ENCODE measurements at places on chromosomes 2 and 18.

- no peak for DNase-seq
Observed at GRCh38 chr2:10891390-10891789, 20.3 kb upstream of the KCNF1 start.

DNA sequence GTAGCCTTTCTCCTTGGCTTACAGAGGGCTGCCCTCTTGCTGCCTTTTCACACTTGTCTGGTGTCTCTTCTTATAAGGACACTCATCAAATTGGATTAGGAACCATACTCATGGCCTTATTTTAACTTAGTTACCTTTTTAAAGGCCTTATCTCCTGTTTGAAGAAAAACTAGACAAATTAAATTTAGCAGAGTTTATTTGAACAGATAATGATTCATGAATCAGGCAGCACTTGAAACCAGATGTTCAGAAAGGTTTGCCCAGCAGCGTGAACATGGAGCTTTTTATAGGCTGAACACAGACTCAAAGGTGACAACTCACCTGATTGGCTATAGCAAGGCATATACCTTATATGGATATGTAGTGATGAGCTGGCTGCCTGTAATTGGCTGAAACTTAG lies 238.0 kb downstream of the GULP1 start:
- no peak for DNase-seq

GRCh38 chr2:68662466-68662865 lies 19.1 kb downstream of the PROKR1 start:
- DNase-seq, result no peak

GRCh38 chr2:42965910-42966309 lies 173.5 kb upstream of the HAAO start:
- no peak for DNase-seq

- DNase-seq, result peak; percentile 74
Observed at GRCh38 chr18:2570772-2571199, 519 bp downstream of the METTL4 start.

GRCh38 chr2:11812466-11813248 lies 66.2 kb downstream of the LPIN1 start:
- DNase-seq, result no peak

DNA sequence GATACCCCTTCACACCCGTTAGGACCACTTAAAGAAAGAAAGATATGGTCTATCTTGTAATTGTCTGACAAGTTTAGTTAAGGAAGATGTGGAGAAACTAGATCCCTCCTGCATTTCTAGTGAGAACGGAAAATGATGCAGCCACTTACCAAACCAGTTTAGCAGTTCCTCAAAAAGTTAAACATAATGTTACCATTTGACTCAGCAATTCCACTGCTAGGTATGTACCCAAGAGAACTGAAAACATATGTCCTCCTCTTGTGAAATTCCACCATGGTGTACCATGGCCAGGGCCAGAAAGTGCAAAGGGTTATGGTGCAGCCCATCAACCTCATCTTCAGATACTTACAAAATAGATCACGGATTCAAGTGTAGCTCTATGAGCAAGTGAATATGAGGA lies 79.0 kb upstream of the ID2 start:
- DNase-seq, result no peak

DNA sequence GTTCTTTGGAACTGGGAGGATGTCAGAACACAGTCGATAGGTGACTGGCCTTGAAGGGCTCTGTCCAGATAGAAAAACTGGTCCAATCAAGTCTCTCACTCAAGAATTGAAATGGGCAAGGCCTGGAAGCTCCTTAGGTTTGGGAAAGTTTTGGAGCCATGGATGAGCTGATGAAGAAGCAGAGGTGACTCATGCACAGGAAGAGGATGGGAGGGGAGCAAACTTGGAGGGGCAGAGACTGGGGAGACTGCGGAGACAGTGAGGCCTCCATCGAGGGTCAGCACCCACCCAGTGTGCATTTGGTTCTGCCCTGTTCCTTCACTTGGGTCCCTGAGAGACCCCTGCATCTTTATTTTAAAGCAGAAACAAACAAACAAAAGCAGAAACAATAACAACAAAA lies 41.1 kb downstream of the SOWAHC start:
- DNase-seq, result no peak

DNA sequence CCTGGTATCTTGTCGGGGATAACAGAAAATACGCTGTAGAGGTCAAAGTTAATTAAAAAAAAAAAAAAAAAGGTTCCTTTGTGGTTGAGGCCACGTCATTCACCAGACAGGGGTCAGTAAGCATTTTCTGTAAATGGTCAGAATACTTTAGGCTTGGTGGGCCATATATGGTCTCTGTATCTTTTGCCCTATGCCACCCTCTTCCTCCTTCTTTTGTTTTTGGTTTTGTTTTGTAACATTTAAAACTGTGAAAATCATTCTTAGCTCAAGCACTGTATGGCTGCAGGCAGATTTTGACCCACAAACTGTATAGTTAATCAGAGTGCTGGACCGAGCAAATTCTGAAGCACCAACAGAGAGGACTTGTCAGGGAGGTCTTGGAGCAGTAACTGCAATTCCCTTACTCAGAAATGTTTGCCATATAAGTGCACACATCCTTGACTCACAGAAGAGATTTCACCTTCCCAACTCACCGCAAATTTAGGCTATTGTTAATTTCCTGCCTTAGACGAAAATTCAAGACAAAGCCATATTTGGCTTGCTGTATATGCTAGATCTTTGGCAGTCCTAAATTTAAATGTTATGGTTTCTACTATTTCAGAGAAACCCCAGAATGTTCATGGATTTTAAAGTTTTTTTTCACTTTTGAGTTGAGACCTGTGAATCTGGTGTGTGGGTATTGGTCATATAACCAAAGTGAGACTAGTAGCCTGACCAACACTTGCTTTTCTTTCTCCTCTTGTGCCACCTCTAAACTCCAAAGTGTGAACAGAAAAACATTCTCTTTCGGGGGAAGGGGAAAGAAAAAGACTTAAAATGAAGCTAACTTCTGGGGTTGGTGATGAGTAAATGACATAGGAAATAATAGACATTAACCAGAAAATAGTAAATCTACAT lies 65.4 kb downstream of the DOCK10 start:
- DNase-seq, result no peak

- no peak for DNase-seq
Observed at GRCh38 chr2:60891180-60891579, 9.8 kb downstream of the REL start.

DNA sequence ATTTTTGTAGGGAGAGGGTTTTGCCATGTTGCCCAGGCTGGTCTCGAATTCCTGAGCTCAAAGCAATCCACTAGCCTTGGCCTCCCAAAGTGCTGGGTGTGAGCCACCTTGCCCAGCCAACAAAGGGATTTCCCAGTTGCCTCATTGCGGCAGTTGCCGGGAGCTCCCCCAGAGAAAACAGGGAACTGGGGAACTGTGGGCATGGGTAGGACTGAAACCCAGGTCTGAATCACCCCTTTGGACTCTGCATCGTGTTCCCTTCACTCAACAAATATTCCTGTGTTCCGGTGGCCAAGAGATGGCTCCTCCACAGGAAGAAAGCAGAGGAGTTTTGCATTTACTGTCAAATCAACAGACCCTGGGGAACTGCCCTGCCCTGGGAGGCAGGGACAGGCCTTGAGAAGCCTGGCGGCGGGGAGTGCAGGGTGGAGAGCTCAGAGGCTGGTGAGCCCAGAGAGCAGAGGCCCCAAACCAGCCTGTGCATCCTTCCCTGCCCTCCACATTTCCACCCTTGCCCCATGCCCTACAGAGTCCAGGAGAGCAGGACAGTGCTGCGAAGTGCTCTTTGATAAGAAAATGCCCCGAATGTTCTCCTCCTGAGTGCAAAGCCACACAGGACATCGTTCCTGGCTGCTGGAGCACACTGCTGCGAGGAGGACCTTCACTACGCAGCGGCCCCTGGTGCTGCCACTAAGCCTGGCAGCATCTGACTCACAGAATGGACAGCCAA lies 24.9 kb downstream of the MYO7B start:
- no peak for DNase-seq

- no peak for DNase-seq
Observed at GRCh38 chr2:20035955-20036666, 15.3 kb downstream of the LAPTM4A start.

GRCh38 chr2:200104015-200104414 lies 148.6 kb downstream of the MAIP1 start:
- DNase-seq, result no peak

GRCh38 chr18:13019301-13019700 lies 28.1 kb downstream of the CEP192 start:
- DNase-seq, result no peak

DNA sequence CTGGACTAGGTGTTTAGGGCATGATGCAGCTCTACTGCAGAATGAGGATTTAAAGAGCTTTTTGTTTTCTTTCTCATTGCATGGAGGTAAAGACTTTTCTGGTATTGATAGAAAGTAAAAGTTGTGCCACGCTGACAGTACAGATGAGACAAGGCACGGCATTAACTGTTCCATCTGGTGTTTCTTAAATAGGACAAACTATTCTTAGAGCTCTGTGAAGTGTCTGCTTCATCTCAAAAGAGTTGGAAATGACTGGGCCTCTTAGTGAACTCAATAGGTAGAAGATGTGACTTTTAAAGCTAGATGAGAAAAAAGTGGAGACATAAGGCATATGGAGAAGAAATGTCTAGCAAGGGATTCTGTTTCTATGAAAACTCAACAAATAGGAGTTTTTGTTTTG lies 321.8 kb downstream of the RPRM start:
- no peak for DNase-seq

GRCh38 chr2:225244933-225245332 lies 154.6 kb upstream of the NYAP2 start:
- DNase-seq, result no peak

GRCh38 chr2:8086357-8086756 lies 595.5 kb upstream of the ID2 start:
- no peak for DNase-seq

GRCh38 chr2:178954049-178954448 lies 95.9 kb downstream of the CCDC141 start:
- no peak for DNase-seq

GRCh38 chr2:240229603-240230235 lies 89.3 kb upstream of the OTOS start:
- no peak for DNase-seq

- no peak for DNase-seq
Observed at GRCh38 chr2:239893236-239893515, 132.0 kb downstream of the NDUFA10 start.

DNA sequence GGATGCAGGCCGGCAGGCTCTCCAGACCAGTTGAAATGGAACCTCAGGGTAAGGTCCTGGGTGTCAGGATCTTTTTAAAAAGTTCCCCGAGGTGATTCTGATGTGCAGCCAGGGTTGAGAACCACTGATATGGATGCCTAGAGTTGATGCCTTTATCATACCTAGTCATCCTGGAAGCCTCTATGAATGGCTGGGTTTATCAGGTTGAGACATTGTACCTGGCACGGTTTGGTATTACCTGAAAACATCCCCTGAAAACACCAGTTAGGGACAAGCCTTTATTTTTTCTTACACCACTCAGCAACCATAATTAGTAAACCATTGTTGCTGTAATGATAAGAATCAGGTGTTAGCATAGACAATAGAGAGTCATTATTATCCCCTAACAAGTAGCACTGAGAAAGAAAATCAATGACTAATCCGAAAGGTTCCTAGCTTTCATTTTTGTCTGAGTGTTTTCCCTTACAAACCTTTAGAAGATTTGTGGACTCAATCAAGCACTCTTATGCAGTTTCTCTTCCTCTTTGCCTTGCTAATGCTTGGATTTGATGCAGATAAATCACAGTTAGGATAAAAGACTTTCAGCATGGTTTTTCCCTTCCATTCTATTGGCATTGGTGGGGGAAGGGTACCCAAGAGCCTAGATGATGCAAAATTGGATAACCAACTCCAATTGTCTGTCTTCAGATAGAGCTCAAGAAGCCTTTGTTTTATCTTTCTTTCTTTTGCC lies 116.5 kb upstream of the LYPD6 start:
- DNase-seq, result no peak

GRCh38 chr2:48043746-48044145 lies 137.4 kb upstream of the FBXO11 start:
- no peak for DNase-seq

- DNase-seq, result no peak
Observed at GRCh38 chr2:66869076-66869475, 434.2 kb downstream of the MEIS1 start.

GRCh38 chr2:207772081-207772843 lies 2.6 kb upstream of the FZD5 start:
- DNase-seq, result no peak

DNA sequence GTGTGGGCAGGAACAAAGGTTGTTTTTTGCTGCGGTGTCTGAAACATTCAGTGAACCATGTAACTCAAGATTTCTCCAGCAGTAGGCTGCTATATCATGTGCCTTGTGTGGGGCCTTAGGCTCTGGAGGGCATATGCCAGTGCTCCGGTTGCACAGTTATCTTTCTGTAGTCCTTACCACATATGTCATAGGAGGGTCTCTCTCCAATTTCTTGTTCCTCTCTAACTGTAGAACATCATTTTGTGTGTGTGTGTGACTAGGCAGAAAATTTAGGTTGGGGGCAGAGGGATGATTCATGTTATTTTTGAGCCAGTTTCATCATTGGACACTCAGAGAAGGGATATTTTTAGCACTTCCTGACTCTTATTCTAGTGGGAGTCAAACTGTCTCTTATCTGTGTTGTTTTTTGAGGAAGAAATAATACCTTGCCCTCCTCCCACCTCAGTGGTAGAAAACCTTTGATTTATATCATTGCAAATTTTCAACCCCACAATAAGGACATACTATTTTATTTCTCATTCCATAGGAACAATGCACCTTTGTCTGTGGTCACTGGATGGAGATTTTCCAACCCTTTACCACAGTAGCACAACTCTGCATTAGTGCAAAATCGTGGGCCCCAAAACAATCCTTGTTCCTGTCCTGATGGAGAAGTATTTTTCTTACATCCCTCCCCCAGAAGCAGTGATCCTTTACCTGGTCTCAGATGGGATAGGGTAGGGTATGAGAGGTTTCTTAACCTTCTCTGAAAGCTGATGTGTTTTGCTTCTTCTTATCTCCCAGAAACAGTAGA lies 113.9 kb downstream of the CCDC74A start:
- no peak for DNase-seq

GRCh38 chr2:167761465-167762136 lies 485.8 kb downstream of the STK39 start:
- no peak for DNase-seq

GRCh38 chr18:63936156-63936931 lies 12.8 kb upstream of the HMSD start:
- DNase-seq, result peak; percentile 55

DNA sequence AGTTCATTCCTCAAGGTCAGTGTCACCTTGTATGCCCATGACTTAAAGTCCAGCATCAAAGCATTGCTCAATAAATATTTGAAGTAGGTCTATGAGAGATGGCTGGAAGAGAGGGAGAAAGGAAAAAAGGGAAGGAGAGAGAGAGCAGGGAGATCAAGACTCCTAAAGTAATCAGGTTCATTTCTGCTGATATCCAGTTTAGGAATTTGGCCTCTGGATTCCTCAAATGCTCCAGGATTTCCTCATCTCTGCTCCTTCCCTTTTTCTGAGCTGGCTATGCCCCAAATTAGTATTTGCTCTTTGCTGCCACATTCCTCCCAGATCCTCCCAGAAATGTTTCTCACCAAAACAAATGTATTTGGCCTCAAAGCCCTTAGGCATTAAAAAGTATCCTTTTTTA lies 739.4 kb upstream of the CHAC2 start:
- no peak for DNase-seq

GRCh38 chr2:233982421-233983121 lies 65.4 kb downstream of the TRPM8 start:
- DNase-seq, result no peak
